ENCODE measurements at places on chromosomes 6 and 20.

GRCh38 chr6:37477191-37477590 lies 22.5 kb downstream of the CCDC167 start:
- DNase-seq, result no peak

DNA sequence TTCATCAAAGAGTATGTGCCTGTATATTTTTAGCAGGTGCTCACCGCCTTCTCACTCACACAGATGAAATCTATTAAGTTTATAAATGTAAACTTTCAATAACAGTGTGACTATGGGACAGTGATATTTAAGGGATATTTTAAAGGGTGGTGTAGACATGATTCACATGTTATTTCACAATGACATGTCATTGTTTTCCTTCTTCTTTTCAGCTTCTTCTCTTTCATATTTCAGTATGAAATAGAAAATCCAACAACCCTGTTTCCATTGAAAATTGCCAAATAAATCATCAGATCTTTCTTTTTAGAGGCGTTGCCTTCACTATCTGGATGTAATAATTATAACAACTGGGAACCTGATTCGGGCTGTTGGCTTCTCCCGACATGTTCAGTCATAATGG lies 54.8 kb downstream of the PFDN4 start:
- DNase-seq, result no peak

DNA sequence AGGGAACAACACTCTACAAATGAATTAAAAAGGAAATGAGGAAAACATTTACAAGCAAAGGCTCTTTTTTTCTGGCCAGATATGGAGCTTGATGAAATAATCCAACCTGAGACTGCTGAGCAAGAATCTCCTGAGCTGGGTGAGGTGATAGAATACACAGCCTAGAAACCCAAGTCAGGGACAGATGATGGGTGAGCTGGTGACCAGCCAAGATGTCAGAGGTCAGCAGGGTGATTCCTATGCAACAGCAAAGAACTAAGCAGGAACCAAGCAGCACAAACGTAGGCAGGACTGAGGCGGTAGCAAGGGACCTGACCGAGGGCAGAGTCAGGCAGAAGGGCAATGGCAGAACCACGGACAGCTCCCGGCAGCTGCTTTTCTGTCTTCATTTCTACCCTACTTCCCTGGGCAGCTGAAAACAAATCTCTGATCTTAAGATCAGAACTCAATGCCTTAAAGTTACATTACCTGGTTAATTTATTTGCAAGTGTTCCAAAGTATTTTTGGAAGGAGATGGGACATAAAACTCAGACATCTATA lies 75.1 kb downstream of the CDC40 start:
- DNase-seq, result no peak

DNA sequence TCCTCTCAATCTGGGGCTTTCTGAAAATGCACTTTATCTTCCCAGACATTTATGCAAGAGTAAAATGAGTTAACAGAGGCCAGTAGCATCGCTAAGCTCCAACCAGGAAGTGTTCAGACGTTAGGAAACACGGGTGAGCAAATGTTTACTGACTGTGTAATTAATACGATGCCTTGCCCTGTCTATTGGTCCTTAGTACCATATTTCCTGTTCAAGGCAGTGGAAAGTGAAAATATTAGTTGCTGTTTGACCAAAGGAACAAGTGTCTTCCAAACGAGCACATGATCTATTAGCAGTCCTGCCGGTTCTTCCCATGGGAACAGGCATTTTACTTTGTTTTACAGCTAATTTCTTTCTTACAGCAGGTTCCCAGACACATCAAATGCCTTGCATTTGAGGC lies 311.1 kb upstream of the JAG1 start:
- no peak for DNase-seq

Data from stimulated activated CD4-positive, alpha-beta T cell treated with anti-CD3 and anti-CD28 coated beads, Interleukin-15, amount 100 ng/mL, for 1 hour (primary cell).